MV-4-11 (cell line): ENCODE measurements at places on chromosomes 12 and 14.

- no peak for DNase-seq
These were observed 93.6 kb downstream of the PHETA1 start for GRCh38 chr12:111275308-111275707.

- peak; percentile 6 for DNase-seq
These were observed 229.5 kb downstream of the NAV3 start for GRCh38 chr12:78060186-78060585.

- no peak for DNase-seq
These were observed 6.3 kb downstream of the YBX3 start for GRCh38 chr12:10716704-10717315.

- no peak for DNase-seq
These were observed 561.3 kb downstream of the C12orf50 start for GRCh38 chr12:87467936-87468335.

DNA sequence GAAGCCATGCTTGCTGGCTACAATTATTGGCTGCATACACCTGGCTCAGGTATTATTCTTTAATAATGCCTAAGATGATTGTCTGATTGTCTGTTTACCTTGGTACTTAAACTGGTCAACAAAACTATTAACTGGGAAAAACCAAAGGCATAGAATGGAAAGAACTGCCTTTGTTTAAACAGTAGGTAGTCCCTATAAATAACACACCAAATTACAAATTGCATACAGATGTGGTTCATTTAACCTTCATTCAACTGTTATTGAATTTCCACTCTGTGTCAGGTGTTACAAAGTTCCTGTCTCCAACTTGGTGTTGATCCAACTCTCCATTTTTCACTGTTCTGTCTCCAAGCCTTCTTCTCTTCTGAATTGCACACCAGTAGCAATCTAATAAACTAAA, 79.8 kb upstream of the FSCB start:
- DNase-seq: no peak

DNA sequence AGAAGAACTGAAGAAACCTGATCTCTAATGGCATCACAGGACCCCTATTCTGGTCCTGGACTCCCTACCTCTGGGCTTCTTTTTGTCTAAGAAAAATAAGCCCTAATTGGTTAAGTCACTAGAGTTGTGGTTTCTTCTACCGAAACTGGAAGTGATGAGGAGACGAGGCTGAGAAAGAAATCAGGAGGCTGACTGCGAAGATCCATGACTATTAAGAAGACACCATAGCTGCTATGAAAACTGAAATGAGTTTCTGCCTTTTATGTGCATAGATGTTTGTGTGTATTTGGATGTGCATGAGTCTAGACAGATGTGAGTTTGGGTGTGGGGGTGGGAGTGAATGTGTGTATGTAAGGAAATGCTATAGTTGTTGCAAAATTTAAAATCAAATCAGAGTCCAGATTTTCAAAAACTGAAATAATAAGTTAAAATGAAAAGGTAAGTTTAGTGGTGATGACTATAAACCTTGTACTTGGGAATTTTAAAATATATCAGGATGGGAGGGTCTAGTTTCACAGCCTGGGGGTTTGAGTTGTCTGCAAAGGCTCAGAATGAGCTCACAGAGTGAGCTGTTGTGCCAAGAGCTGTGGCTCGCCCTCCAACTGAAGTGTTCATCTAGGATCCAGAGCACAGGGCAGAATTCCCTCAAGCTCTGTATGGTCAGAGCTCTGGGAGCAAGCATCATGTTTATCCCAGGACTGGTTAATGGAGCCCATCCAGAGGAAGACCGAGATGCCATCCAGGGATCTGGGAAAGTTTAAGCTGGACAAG, 94.9 kb downstream of the VCPKMT start:
- DNase-seq: peak; percentile 72
